MCF 10A (cell line): ENCODE measurements at places on chromosomes 3 and 15.
A peak's percentile ranks its signal among the peaks of the same experiment; 100 is the strongest.

DNA sequence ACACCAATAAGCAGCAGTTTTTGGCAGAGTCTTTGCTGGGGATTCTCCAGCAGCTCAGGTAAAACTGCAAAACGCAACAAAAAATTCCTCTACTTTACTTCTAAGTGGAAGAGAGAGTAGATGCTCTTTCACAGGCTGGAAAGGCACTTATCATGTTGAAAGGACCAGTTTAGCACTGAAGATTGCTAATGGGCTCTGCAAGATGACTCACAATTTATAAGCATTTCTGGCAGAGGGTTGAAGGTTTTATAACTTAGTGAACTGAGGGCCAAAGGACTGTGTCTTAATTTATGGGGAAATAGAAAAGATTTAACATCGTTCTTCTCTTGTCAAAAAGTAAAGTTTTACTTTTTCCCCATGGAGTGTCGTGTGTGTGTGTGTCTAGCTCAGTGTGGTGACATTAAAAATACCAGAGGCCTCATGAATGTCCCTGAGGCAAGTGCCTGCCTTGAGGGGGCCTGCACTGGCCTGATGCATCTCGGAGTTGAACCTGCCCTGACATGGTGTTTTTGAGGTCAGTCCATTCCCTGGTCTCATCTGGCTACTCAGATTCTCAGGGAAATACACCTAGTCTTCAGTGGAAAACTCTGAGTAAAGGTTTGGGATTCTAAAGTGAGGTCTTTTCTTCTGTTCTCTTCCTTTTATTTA, 1092.0 kb downstream of the NAALADL2 start:
- DNase-seq: peak; percentile 21

DNA sequence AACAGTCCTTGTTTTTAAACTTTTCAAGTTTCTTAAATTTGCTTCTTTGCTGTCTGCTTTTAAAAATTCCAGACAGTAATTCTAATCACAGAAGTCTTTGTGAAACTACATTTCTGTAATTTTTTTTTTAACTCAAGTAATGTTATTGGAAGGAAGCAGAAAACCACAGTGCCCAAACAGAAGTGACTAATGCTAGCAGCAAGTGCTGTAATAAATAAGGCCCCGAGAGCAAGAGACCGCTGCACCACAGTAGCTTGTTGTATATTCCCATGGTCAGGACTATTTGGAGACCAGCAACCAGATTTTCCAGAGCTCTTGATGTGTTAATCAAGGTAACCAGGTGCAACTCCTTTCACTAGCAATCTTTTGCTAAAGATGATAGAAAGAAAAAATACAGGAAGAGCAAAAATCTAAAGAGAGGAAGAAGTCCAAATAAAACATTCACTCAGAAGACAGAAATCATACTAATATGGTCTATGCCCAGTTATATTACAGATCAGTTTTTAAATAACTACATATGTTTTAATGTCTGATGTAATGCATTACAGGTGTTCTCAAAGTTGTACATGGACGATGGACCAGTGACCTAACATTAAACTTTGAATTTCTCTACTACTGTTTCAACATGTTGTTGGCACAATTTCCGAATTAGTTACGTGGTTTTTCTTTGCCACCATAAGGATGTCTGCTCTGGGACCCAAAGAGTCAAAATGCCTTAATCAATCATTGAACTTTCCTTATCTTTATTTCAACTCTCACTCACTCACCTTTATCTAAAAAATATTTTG, 36.4 kb downstream of the WWTR1 start:
- peak; percentile 78 for DNase-seq

- peak; percentile 55 for DNase-seq
These were observed 163.7 kb downstream of the PLD1 start for GRCh38 chr3:171646357-171647133.

DNA sequence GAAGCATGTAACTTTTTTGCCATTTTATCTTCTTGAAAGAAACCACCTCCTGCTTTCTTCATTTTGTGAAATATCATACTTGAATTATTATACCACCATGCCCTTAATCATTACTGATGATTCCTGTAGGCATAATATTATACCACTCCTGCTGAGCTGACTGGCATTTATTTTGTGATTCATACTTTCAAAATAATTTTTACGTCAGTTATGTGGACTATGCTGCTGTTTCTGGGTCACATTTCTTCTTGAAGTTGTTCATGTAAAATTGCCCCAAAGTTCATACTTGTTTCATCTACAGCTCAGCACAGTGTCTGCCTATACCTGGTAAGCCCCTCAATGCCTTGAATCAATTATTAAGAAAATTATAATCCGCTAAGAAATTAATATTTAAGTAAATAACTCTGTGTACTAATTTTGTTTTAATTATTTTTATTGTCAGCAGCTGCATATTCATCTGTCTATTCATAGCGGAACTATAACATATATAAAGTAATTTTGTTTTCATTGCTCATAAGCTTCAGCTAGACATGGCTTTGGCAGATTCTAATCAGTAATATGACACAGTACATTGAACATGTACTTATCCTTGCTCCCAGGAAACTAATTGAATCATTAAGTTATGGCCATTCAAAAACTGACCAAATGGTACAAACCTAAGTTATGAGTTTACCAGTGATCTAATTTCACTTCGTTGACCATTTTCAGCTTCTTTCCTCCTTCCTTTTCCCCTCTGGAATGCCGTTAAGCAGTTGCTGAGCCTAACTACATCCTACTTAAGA, 160.0 kb downstream of the NAALADL2 start:
- no peak for DNase-seq

DNA sequence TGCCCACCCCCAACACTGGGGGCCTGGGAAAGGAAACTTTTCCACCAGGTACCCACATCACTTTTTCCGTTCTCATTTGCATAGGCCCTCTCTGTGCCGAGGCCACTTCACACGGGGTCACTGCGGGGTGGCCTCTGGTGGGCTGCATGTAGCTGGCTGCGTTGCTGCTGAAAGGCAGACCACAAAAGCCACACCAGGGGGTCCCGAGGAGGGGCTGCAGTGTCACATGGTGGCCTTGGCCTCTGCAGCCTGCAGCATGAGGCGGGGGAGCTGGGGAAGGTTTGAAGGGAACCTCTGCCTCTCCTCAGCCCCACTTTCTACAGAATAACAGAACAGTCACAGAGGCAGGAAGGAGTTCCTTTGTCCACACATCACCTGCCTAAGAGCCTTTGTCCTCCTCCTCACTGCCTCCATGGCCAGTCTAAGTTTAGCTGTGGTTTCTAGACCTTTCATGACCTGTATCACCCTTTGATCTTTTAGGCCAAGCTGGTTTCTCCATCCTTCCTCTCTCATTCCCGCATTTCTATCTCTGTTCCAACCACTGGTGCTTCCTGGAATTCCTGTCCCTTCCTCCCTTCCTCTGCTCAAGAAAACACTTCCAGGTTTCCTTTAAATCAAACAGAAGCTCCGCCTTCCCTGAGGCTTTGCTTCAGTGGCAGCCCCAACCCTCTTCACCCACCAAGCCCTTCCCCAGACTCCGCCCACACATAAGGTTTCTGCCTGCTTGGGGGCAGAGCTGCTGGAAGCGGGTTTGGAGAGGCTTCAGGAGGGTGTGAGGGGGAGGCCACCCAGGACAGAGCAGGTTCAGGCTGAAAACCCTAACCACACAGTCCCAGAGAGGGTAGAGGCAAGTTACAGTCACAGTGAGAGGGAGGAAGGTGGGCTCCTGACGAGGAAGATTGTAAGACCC, 150.7 kb upstream of the TLE3 start:
- DNase-seq: no peak

DNA sequence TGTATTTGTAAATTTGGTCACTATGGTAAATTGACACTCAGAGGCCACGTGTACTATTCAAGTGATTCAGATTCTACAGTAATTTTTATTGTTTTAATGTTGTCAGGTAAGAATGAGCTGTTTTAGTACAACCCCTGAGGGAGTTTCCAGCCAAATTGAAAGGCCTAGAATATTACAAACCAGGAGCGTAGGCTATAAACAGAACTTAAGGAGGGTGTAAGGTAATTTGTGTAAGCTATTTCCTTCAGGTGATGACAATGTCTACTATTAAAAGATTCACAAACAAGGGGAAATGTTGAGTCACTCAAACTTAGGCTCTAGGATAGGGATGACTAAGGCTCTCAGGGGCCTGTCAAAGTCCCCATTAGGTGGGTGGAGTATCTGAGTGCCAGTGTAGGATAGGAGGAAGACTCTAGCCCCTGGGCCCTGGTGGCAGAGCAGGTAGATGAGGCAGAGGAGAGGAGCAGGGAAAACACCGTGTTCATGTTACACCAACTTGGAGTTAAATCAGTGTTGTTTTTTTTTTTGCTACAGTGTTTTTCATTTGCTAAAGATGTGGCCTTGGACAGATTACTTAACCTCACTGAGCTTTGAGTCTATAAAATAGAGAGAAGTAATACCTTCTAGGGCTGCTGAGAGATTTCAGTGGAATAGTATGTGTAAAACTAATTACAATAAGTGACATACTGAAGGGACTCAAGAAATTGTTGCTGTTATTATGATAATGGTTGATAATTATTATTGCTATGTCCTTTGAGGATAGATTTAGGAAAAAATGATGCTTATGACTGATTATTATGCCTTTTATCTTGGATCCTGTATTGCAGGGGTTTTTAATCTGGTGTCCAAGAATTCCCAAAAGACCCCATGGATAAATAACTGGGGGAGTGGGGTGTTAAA, 10.3 kb downstream of the TM4SF1 start:
- DNase-seq: peak; percentile 90

DNA sequence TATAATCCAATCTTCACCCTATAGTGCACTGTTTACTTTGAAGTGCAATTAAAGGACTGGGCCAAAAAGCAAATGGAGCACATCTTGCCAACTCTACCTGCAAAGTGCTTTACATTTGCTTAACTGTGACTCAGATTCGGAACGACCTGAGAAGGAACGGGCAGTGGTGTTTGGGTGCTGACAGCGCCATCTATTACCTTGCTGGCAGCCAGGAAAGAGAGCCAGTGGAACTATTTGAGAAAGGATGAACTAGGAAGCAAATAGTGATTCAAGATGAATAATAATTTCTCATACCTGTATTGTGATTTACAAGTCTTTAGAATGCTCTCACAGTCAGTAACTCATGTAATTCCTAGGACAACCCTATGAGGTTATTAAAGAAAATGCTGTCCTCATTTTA, 312.9 kb downstream of the PDCD6IP start:
- no peak for DNase-seq

DNA sequence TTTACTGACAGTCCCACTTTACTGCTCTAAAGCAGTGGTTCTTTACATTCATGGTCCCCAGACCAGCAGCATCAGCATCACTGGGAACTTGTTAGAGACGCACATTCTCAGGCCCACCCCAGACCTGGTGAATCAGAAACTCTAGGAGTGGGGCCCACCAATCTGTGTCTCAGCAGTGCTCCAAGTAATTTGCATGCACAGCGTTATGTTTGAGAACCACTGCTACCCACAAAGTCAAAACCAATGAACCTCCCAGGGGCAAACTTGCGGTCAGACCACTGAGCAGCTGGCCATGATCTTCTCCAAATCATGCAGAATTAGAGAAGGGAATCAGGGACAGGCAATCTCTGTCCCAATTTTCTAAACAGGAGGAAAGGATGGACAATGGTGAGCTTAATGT, 58.5 kb downstream of the ST8SIA2 start:
- DNase-seq: no peak

GRCh38 chr3:151443583-151443982, 17.3 kb downstream of the IGSF10 start:
- peak; percentile 32 for DNase-seq
